ENCODE measurements at places on chromosomes 13 and 19.
A peak's percentile ranks its signal among the peaks of the same experiment; 100 is the strongest.

GRCh38 chr13:36680913-36681312 lies 7.1 kb downstream of the SERTM1 start:
- no peak for DNase-seq

DNA sequence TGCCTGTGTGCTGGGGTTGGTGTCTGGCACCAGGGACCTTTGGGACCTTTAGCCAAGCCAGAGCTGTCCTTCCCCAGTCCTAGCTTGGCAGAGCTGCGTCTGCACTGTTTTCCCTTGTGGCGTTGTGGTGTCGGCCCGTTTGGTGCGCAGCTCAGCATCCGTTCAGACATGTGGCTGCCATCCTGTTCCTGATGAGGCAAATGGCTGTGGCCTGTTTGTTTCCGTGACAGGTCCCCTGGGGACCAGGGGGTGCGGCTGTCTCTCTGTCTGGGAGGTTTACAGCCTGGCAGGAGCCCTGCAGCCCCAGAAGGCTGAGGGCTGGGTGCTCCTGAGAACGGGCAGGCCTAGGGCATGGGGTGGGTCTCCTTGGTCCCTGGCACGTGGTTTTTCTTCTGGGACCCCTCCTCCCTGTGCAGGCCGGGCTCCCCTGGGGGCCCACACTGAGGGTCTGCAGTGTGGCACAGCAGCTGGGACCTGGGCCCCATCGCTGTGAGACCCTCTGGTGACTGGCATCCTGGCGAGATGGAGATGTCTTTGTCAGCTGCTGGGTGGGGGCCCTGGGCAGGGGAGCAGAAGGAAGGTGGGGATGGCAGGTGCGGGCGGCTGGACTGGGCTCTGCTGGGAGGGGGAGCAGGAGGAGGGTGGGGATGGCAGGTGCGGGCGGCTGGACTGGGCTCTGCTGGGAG lies 4.0 kb downstream of the SPPL2B start:
- no peak for DNase-seq

DNA sequence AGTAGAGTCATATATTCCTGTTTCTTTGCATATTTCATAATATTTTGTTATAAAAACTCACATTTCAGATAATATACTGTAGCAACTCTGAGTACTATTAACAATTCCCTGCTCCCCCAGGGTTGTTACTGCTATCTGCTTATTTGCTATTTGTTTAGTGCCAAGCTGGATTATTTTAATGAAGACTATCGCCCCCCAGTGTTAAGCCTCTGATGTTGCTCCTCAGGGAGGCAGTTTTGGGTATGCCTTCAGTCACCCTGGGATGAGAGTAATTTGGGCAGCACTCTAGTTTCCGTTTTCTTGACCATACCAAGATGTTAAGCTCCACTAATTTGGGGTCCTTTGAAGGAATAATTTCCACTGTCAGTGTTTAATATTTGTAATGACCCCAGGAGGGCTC lies 46.0 kb downstream of the MICU2 start:
- DNase-seq: no peak

DNA sequence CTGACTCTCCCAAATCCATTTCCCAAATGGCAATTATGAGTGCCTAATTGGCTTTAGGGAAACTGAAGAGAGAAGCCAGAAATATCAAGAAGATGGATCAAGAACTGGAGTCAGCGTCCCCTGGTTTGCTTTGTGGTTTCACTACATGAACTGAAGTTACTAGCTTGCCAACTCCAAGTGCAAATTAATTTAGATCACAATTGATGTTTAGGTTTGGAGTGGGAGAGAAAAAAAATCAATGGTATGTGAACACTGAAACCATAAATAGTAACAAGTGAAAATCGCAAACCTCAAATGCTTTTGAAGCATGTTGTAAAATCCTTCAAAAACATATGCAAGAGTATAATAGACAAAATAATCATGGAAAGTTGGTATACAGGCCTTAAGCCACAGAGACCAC lies 1528.6 kb upstream of the SLC10A2 start:
- no peak for DNase-seq

DNA sequence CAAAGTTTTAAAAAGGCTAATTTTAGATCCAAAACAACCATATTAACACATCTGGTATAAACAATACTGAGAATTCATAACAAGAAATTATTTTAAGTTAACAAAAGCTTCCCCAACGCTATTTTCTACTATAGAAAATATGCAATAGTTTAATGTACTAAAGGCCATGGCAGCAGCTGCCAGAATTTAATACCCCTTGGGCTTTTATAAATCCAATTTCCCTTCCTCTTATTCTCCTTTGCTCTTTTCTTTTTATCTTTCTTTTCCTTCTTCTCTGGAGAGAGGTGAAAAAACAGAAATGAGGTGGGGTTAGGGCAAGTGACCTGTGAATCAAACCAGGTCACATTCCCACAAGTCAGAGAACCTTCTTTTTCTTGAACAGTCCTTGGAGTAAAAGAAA lies 58.9 kb downstream of the ENOX1 start:
- no peak for DNase-seq

DNA sequence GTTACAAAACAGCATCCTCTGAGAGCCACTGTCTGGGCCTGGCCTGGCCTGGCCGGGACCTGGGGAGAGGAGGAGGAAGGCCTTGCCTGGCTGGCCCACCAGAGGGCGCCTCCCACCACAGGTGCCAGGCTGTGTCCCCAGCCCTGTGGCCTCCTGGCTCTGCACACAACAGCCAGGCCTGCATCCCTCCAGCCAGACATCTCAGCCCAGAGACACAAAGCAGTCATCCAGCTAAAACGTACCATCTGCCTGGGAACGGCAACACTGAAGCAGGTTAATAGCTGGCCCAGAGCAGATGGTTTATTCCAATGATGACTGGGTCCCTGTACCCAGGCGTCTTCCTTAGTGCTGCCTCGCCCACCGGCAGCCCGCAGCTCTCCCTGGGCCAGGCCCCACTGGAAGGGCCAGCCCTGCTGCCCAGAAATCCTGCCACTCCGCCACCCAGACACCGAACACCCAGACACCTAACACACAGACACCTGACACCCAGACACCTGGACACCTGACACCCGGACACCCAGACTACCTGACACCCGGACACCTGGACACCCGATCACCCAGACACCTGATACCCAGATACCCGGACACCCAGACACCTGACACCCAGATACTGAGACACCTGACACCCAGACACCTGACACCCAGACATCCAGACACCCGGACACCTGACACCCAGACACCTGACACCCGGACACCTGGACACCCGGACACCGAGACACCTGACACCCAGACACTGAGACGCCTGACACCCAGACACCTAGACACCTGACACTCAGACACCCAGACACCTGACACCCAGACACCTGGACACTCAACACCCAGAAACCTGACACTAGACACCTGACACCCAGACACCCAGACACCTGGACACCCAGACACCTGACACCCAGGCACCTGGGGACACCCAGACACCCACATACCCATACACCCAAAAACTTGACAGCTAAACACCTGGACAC lies 20.1 kb downstream of the C19orf12 start:
- peak; percentile 92 for DNase-seq

GRCh38 chr13:114102131-114102520 lies 30.3 kb downstream of the RASA3 start:
- peak; percentile 57 for DNase-seq

DNA sequence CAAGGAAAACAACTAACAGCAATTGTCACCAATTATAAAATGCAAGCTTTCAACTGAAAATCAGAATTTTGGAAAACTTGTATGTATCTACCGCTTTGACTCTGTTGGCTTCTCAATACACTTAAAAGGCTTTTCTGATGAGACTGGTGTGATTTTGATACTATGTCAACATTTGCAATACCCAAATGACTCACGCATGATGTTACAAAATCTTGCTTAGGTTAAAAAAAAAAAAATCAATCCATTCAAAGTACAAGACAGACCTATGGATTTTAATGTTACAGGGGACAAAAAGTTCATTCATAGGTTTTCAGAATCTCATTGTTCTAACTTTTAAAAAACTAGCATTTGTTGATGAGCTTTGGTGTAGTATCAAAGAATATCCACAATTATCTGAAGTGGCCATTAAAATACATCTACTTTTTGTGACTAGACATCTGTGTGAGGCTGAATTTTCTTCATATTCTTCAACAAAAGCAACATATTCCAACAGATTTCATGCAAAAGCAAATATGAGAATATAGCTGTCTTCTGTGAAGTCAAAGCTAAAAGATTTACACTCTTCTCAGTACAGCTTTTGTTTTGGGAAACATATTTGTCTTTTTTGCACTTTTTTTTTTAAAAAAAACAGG lies 10.7 kb downstream of the ELF1 start:
- no peak for DNase-seq

DNA sequence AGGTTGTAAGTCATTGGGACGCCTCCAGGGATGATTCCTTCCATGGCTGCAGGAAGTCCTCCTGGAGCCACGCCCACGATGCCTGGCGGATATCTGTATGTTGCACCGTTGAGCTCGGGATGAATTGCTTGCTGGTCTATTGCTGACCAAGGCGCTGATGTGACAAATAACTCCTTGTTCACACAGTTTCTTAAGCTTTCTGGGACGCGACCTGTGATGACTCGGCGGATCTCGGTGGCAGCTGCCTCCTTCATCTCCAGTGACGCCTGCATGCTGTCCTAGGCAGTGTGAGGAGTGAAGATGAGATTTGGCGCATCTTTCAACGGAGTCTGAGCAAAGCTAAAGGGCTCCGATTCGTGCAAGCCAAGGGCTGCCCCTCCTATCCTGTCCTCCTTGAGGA lies 7.6 kb upstream of the ZNF566 start:
- no peak for DNase-seq

- peak; percentile 57 for DNase-seq
Measured at GRCh38 chr13:24215732-24216131, 55.2 kb downstream of the SPATA13 start.

GRCh38 chr13:63690672-63691071 lies 2275.0 kb upstream of the PCDH20 start:
- DNase-seq: no peak

GRCh38 chr19:4636151-4636717 lies 3.1 kb upstream of the TNFAIP8L1 start:
- DNase-seq: no peak

DNA sequence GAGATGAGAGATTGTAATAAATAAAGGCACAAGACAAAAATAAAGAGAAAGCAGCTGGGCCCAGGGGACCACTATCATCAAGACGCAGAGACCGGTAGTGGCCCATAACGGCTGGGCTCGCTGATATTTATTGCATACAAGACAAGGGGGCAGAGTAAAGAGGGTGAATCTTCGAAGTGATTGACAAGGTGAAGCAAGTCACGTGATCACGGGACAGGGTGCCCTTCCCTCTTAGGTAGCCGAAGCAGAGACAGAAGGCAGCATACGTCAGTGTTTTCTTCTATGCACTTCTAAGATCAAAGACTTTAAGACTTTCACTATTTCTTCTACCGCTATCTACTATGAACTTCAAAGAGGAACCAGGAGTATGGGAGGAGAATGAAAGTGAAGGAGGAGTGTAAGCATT lies 4.6 kb upstream of the PRKCG start:
- no peak for DNase-seq

DNA sequence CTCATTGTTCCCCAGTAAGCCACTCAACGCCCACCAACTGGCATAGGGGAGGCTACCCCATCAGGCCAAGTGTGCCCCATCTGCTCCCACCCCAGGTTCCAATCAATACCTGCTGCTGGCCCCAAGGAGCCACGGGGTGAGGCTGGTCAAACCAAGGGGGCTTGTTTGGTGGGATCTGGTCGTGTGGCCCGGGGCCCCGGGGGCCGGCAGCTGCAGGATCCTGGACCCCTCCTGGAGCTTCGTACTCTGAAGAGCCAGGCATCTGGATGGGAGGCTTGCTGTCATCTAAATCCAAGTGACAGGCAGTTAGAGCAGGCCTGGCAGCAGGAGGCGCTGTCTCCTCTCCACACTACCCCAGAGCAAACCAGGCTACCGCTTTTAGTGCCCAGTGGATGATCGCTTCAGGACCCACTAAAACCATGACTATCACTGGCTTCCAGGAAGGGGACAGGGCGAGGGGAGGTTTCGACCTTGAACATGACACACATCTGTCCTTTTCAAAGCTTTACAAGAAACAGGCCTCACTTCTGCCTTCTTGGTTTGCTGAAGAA lies 14.2 kb downstream of the CHERP start:
- DNase-seq: no peak

Measured in dorsolateral prefrontal cortex (tissue), 122 donors.